ENCODE measurements at places on chromosomes 12 and 14.

- no peak for DNase-seq
Observed at GRCh38 chr14:92258934-92259333, 64.0 kb upstream of the SLC24A4 start.

- DNase-seq = no peak
Observed at GRCh38 chr14:51304941-51305340, 64.9 kb downstream of the TMX1 start.

DNA sequence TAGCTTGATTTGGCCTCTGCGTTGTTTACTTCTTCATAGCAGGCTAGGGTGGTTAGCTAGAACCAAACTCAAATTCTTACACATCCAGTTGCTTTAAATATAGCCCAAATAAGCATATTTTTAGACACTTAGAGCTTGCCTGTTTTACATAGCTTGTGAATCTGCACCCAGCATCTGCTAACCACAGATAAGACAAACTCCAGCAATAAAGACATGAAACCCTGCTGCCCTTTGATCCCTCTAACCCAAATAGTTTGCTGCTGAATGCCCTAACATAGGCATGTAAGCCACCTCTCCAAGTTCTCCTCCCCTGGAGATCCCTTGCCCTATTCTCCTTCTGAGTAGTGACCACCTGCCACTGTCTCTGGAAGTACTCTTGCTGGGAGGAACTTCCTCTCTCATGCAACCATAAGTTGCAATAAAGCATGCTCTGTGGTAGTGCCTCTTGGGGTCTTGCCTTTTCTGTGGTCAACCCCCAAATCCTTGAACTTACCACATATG lies 185.6 kb downstream of the TMEM117 start:
- DNase-seq = no peak

DNA sequence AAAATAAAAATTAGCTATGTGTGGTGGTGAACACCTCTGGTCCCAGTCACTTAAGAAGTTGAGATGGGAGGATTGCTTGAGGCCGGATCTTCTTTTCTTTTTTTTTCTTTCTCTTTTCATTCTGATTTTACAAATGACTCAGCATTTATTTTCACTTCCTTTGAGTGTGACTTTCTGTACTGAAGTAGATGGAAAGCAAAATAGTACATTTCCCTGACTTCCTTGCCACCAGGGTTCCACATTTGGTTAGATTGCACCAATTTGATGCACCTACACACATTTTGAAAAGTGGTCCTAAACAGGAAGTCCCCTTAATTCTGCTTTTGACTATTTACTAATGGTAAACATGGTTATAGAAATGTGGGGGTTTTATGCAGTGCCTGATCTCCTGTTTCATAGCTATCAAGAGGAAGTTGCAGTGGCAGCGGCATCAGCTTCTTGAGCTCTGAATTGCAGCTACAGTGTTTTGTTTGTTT lies 13.0 kb upstream of the LEMD3 start:
- no peak for DNase-seq

- no peak for DNase-seq
Observed at GRCh38 chr12:65741656-65742017, 82.6 kb upstream of the HMGA2 start.

DNA sequence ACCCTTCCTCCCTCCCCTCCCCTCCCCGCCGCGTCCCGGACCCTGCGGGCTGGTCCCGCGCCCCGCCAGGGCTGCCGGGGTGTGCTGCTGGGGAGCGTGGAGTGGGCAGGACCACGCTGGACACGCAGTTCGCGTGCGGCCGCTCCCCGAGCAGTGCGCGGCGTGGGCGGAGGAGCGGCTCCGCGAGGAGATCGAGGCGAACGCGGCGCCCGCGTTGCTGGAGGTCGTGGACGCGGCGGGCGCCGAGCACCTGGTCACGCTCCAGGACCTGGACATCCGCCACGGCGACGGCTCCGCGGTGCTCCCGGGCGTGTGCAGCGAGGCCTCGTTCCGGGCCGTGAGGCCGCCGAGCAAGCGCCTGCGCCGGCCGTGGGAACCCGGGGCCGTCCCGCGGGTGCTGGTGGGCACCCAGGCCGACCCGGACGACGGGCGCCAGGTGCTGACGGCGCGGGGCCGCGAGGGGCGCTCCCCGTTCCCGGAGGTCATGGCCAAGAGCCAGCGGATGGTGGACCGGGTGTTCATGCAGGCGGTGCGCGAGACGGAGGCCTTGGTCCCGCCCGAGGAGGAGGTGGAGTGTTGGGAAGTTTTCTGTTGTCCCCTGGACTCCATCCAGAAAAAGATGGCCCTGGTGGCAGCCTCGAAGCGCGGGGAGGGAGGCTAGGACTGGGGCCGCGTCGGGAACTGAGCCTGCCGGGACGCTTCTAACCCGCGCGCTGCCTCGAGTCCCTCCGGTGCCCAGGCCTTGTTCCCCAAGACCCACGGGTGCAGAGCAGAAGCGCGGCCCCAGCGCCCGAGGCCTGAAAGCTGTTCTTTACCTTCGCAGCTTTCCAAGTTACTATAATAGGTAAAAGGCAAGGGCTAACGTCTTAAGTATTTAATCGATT lies 54.7 kb upstream of the EIF5 start:
- no peak for DNase-seq

DNA sequence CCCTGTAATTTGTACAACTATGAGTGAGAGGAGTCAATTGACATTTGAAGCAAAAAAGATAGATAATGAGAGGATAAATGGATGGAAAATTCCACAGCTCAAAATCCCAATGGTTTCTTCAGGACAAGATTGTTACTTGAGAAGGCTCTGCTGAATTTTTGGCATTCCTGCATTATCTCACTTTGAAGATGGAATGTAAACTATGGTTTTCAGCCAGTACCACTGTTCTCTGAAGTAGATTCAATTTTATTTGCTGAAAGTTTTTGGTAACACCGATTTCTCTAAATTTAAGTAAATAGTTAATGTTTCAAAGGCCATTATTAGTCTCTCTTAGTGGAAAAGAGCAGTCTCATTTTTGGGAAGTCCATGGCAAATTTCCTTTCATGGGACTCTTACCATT lies 121.9 kb upstream of the SLC38A2 start:
- DNase-seq = no peak

All from NCI-H345 (cell line).